Aortic smooth muscle cell (primary cell): ENCODE measurements at places on chromosomes 12 and 14. TPM values are rescaled to one million over a fixed set of nuclear protein-coding genes. Genes with fewer than 3 reads are reported as not detected.

The CAPZA3 gene
- total RNA-seq: not detected in 2 replicates

The C1QL4 gene
- 0.06 TPM in 1 of 2 replicates, not detected in the other for total RNA-seq

The CIROP gene
- total RNA-seq: 0.06 and 0.13 TPM in 2 replicates

The PPTC7 gene
- 5.6 and 7.0 TPM in 2 replicates for total RNA-seq

The CIT gene
- 23.3 and 24.8 TPM in 2 replicates for total RNA-seq

The SLC17A8 gene
- total RNA-seq: not detected in 2 replicates

The PDZRN4 gene
- total RNA-seq: under 0.01 and 0.12 TPM in 2 replicates

The KRT85 gene
- total RNA-seq: not detected in 2 replicates

The RASSF9 gene
- 0.66 and 0.93 TPM in 2 replicates for total RNA-seq

The GDF3 gene
- not detected in 2 replicates for total RNA-seq

The KRT4 gene
- not detected in 2 replicates for total RNA-seq
